Activated CD4-positive, alpha-beta T cell treated with anti-CD3 and anti-CD28 coated beads for 1 hour (primary cell): ENCODE measurements at places on chromosomes 11 and 22.

DNA sequence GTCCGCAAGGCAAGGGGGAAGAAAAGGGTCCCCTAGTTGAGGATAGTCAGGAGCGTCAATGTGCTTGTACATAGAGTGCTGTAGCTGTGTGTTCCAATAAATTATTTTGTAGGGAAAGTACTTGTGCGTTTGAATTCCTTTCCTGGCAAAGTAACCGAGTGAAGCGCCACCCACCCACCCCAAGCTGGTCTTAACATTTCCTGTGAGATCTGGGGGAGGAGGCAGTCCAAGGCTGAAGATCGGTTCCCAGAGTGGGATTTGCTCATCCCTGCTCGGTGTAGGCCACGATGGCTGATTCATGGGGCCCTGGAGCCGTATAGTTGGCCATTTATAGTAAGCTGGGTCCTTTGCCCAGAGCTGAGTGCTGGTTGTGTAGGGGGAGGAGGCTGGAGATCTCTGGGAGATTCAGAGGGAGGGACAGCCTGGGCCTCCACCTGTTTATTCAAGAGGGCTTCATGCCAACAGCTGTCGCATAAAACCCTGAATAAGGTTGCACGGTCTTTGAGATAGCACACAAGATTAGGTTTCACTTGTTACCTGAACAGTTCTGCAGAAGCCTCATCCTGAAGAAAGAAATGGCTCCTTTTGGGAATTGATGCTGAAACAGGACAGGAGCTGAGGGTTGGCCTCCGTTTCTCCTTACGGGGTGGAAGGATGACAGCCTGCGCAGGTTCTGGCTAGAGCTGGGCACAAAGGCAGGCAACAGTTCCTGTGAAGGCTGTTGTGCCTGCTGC lies 2.4 kb downstream of the ATF4 start:
- DNase-seq = no peak

GRCh38 chr22:27212102-27212501 lies 554.7 kb downstream of the MIAT start:
- DNase-seq = no peak

DNA sequence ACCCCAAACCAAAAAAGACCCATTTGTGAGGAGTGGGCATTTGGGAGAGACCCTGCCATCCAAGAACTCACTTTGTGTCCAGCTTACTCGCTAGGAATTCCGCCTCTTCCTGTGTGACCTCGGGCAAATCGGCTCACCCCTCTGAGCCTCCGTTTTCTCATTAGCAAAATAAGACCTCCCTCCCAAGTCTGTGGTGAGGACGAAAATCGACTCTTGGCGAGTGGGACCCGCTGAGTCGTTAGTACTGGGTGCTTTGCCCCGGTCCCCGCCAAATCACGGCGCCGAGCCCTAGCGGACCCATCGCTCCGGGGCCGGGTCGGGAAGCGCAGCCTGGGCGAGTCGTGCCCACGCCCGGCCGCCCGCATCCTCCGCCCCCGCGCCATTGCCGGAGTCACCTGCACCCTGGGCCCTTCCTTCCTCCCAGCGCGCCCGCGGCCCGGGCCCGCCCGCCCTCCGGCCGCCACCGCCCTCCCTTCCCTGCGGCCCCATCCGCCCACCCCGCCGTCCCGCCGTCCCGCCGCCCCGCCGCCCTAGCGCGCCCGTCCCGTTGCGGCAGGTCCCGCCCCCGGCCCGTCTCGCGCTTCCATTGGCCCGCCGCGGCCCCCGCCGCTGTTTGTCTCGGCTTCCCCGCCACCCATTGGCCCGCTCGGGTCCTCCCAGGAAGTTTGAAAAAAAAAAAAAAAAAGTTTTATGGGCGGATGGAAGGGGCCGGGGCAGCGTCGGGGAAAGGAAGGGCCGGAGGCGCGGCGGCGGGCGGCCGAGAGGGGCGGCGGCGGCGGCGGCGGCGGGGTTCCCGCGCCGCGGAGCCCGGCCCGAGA lies 48.9 kb downstream of the TRIOBP start:
- peak; percentile 78 for DNase-seq

GRCh38 chr11:3245071-3245470 lies 12.9 kb upstream of the MRGPRE start:
- DNase-seq = no peak

- no peak for DNase-seq
These were observed 193.5 kb downstream of the MYO18B start for GRCh38 chr22:25935266-25936058.

GRCh38 chr11:93583490-93583889 lies 40.3 kb upstream of the SMCO4 start:
- no peak for DNase-seq

GRCh38 chr11:14451825-14452224 lies 47.8 kb downstream of the COPB1 start:
- DNase-seq = no peak

GRCh38 chr11:34600339-34601084 lies 20.4 kb upstream of the EHF start:
- DNase-seq = no peak

GRCh38 chr11:133872160-133872559 lies 26.8 kb upstream of the SPATA19 start:
- DNase-seq = no peak

DNA sequence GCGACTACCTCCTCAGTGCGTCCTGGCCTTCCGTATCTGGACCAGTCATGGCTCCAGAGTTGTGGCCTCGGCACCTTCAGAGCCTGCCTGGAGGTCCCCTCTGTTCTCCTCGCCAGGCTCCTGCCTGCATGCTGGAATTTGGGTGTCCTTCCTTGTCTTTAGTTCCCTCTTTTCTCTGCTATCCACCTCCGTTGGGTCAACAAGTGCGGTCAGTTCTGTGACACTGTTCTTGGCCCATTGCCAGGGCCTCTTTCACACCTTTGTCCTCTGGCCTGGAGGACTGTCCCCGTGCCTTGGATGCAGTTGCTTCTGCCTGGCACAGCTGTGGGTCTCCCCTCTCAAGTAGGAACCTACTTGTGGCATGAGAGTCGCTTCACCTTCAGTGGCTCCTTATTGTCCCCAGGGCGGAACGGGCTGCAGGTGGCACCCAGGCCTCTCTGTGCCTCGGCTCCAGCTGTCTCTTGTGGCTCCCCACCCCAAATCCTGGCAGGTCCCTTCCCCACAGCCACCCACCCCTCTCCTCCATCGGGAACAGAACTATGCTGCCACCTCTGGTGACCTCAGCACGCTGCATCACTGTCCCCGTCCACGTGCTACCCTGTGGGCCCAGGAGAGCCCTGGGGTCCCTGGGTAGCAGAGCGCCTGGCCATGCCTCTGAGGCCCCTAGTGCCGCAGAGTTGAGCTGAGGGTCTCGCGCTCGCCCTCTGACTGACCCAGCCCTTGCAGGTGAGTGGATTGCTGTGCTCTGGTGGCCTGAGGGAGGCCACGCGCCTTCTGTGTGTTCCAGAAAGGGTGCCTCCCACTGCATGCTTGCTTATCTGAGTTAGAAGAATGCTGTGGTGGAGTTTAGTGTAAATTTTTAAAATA lies 4.7 kb downstream of the DGCR8 start:
- no peak for DNase-seq

GRCh38 chr11:27861706-27862430 lies 161.6 kb upstream of the BDNF start:
- no peak for DNase-seq

DNA sequence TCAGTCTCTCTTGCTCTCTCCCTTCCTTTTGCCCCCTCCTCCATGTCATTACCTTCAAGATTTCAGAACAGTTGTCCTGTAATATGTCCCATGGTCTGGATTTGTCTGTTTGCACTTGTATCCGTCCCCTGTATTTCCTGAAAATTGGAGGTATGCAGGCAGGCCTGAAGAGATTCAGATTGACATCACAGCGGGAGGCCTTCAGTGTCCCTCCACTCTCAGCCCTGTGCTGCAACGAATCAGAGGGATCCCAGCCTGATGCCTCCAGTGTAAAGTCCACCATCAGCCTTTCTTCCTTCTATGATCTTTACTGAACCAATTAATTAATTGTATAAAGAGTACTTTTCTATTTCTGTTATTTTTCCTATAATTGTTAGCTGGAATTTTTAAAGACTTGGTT lies 57.3 kb downstream of the ELMOD1 start:
- DNase-seq = no peak

- no peak for DNase-seq
These were observed 263.1 kb downstream of the TMEM135 start for GRCh38 chr11:87300640-87301380.

GRCh38 chr11:132504501-132505041 lies 1027.7 kb downstream of the OPCML start:
- DNase-seq = no peak

DNA sequence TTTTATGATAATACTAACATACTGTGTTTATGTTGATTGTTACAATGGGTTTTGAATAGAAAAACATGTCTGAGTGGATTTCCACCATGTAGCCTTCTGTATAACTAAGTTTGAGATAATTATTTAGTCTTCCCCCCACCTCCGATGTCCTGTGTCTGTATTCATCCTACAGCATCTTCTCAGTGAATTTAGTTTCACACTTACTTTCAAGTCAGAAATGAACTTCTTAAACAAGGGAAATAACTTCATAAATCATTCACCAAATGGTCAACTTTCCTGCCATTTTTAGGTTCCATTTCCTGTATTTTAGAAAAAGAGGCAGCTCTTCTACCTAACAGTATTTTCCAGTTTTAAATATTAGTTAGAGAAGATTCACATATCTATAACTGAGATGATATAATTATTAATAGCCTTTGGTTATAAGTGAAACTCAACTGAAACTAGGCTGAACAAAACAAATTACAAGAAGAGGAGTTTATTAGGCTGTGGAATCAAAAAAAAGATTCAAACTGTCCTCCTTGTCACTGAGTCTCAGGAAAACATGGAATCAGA lies 3.5 kb downstream of the OR51B5 start:
- no peak for DNase-seq

GRCh38 chr22:39750759-39751158 lies 142.8 kb downstream of the ENTHD1 start:
- no peak for DNase-seq

- DNase-seq = no peak
These were observed 59.7 kb upstream of the SLC35C1 start for GRCh38 chr11:45745065-45745811.

DNA sequence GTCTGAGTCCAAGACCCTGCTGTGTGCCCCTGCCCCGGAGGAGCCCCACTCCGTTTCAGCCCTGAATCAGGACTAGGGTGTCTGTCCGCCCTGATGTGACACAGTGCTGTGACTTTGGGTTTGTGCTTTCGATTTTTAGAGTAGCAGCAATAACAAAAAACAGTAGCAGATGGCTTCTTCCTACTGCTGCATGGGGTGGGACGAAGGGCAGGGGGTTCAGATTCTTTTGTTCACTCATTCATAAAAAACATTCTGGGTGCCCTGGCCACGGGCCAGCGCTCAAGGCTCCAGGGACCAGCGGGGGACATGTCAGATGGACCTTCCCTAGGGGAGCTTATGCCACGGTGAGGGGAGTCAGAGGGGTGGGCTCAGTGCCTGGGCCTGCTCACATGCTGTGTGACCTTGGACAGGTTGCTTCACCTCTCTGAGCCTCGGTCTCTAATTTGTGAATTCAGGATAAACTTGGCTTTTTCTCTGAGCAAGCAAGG lies 24.6 kb upstream of the PRR5 start:
- no peak for DNase-seq

DNA sequence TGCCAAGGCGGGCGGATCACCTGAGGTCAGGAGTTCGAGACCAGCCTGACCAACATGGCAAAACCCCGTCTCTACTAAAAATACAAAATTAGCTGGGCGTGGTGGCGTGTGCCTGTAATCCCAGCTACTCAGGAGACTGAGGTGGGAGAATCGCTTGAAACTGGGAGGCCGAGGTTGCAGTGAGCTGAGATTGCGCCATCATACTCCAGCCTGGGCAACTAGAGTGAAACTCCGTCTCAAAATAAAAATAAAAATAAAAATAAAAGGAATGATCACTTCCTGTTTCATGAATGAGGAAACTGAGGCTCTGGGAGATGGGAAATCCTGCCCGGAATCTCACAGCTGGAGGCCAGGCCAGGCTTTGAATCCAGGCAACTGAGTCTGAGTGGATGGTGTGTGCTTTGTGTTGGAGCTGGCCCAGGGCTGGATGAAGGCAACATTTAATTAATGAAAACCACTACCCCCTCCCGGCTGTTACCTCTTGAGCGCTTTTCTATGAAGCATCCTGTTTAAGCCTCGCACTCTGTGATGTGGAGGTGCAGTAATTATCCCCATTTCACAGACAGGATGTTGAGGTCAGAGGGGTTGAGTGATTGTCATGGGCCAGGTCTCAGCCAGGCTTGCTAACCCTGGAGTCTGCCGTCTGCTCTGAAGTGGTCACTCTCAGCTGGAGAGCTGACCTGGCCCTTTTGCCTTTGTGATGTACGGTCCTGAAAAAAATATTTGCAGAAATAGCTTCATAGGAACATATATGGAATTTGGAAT lies 27.8 kb downstream of the LRP5 start:
- no peak for DNase-seq

DNA sequence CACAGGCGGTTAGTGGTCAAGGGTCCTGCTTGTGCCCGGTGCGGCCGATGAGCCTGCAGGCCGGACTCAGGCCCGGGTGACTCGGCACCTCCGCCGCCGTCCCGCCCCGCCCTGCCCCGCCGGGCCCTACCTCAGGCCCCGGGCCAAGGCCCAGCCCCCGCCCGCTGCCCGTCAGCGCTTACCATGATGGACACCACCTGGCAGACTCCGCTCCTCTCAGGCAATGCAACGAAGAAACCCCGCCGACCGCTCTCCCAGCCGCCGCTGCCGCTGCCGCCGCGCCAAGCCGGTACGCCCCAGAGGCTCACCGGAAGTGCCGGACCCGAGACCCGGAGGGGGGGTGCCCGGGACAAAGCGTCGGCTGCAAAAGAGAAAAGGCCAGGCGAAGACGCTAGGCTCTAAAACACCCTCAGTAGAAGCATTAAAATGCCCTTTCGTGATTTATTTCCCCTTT lies at the start of gene UFD1:
TSS of gene UFD1 (minus strand) at position 293 of the 454 bp plus-strand sequence. CDS start at position 185, 108 bp downstream.
- peak; percentile 65 for DNase-seq

DNA sequence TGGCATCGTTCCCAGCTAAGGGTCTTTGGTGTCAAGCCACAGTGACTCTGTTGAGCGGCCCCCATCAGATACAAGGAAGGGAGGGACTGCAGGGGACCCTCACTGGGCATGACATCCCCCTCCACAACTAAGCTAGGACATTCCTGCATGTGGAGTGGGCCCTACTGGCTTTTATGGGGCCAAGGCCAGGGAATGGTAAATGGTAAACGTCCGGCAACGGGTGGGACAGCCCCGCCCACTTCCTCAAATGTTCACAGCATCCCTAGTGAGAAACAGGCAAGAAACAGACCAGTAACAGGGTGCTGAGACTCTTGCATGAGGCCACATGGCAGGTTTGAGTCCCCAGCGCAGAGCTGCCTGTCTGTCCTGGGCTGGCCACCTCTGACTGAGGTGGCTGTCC lies 4.4 kb downstream of the TMPRSS6 start:
- DNase-seq = no peak

- DNase-seq = no peak
These were observed 11.3 kb downstream of the C11orf24 start for GRCh38 chr11:68260484-68260883.

GRCh38 chr11:121802542-121802941 lies 313.5 kb downstream of the BLID start:
- DNase-seq = no peak

DNA sequence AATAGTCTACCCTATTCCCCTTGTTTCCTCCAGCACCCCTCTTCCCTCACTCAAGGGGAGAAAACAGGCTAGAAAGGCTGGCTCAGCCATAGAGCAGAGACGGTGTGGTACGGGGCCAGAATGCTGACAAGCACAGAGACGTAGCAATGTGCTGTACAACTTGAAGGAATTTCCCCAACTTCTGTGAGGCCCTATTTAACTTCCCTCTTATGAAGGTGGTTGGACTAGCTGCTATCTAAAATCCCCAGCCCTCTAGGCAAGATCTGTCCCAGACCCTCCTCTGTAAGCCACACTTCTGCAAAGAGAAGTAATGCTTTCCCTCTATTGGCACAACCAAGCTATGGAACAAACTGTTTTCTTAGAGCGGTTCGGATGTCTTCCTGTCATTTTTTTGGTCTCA lies 37.8 kb downstream of the PLEKHA7 start:
- no peak for DNase-seq

- no peak for DNase-seq
These were observed 67.6 kb upstream of the AMPD3 start for GRCh38 chr11:10387206-10388083.
